Thyroid gland (tissue), 4 donors: ENCODE measurements at places on chromosomes 4 and X. TPM values are rescaled to one million over a fixed set of nuclear protein-coding genes. Genes with fewer than 3 reads are reported as not detected.

The ZIC3 gene
- not detected for total RNA-seq

The ZNF718 gene
- total RNA-seq = 17.3 TPM

The SPANXD gene
- total RNA-seq = not detected

The ERAS gene
- not detected for total RNA-seq

The AFP gene
- total RNA-seq = not detected

The SLC10A3 gene
- 21.9 TPM for total RNA-seq

The RPS6KA6 gene
- total RNA-seq = 22.9 TPM

The STPG2 gene
- 1.9 TPM for total RNA-seq

The MAGEA2 gene
- total RNA-seq = not detected

The CENPVL3 gene
- not detected for total RNA-seq
